ENCODE measurements at places on chromosomes 16 and 17. TPM values are rescaled to one million over a fixed set of nuclear protein-coding genes. Genes with fewer than 3 reads are reported as not detected.

TSPAN10 gene
- 0.30 TPM for total RNA-seq

KRT39 gene
- not detected for total RNA-seq

- no peak for ATAC-seq
These were observed 9.5 kb downstream of the FAAP100 start for GRCh38 chr17:81542431-81543338.

DNA sequence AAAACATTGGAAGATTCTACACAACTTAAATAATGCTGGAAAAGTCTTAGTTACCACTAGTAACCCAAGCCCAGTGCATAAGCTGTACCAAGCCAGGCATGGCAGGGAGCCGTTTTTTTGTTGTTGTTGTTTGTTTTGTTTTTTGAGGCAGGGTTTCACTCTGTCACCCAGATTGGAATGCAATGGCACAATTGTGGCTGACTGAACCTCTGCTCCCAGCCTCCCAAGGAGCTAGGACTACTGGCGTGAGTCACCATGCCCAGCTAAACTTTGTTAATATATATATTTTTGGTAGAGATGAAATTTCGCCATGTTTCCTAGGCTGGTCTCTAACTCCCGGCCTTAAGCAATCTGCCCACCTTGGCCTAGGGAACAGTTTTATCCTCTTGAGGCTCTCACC lies 564 bp upstream of the TMIGD1 start:
- no peak for ATAC-seq

DNA sequence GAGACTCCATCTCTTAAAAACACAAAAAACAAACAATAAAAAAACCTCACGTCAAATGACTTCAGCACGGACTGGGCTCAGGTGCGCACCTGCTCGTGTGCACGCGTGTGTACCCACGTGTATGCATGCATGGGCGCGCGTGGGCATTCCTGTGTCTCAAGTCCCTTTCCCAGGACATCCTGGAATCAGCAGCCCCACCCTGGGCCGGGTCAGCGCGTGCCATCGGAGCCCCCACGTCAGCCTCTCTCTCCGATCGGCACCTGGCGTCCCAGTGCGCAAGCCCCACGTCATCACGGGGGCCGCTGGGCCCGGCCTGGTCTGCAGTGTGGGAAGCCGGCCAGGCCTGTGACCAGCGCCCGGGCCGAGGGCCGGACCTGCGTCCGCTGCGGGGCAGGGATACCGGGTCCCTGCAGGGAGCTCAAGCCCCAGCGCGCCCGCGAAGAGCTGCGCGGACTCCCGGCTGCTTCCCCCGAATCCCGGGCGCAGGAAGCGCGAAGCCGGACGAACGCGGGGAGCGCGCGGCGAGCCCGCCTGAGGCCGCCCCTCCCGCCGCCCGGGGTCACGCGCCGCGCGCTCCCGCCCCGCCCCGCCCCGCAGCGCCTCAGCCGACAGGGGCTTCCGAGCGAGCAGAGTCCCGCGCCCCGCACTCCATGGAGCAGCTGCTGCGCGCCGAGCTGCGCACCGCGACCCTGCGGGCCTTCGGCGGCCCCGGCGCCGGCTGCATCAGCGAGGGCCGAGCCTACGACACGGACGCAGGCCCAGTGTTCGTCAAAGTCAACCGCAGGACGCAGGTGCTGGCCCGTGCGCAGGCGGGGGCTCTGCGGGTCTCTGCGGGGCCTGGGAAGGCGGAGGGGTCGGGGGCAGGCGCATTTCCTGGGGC lies at the start of gene FN3K:
TSS of gene FN3K (plus strand) at position 629 of the 880 bp plus-strand sequence. CDS start at position 651, 22 bp downstream.
- peak; percentile 52 for ATAC-seq

DNA sequence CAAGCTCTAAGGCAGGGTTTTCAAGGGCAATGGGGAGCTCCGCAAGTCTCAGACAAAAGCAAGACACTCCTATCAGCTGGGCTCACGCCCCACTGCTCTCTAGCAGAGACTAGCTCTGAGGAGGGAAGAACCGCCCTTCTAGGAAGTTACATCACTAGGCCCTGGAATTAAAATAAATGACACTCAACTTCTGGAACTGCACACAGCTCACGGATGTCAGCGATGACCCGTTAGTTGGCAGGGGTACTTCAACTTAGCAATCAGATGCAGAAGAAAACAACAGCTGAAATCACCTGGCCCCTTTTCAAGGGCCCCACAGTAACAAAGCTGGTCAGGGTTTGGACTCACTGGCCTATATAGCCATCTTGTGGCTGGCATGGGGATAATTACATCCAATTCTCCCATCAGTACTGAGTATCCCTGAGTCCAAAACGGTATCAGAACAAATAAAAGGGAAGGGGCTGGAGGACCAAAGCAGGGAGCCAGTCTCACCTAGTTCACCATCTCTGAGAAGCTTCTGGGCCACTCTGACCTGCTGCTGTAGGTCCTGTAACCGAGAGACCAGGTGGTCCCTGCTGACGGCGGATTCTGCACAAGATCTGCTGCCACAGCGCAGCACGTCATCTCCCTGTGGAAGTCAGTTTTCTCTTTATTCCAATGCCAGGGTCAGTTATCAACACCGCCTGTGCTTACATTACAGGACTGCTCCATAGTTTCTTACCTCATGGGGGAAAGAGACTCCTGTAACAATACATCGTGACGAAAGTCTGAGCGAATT lies 22.2 kb downstream of the SERPINF1 start:
- no peak for ATAC-seq

- ATAC-seq: no peak
These were observed 64.5 kb downstream of the BANP start for GRCh38 chr16:88015806-88016140.

- no peak for ATAC-seq
These were observed 77.4 kb upstream of the SMURF2 start for GRCh38 chr17:64739316-64740058.

DNA sequence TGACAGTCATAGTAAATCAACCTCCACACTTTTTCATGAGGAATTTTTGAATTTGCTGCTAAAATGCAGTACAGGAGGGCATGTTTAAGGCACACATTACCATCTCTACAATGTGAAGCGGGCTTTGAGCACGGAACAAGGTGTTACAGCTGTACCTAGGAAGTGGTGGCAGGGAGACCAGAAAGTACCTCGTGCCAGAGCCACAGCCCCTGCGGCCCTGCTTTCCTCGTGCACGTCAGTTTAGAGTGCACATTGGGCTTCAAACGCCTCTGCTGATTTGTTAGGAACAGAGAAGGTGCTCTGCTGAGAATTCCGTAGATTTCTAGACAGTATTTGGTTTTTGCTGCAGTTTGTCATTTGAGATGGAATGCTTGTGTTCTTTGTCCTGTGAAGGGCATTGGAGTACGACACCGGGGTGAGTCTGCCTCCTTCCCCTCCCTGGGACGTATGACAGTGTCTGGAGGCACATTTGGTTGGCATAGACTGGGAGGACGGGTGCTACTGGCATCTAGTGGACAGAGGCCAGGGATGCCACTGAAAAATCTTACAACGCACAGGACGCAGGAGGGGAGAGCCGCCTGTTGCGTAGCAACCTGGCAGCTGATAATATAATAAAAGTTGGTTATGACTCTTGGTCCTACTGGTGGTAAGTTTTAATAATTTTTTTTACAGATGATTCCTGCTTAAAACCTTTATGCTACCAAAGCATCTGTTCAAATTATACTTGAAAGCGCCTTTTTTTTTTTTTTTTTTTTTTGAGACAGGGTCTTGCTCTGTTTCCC lies 9.1 kb downstream of the FOXK2 start:
- ATAC-seq: no peak

DNA sequence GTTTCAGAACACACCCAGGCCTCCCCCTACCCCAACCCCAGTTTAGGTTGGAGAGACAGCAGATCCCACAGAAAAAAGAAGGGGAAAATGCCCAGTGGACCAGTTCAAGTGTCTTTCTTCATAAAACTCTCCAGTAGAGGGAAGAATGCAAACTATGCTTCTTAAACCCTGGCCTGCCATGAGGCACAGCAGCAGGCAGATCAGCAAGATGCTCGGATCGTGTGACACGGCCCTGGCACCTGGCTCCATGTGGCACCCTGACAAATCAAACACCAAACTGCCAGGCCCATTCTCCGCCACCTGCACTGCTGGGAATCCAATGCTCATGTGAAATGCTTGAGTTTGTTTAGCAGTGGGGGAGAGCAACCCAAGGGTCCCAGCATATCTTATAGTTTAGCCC lies 166.8 kb downstream of the SOX9 start:
- ATAC-seq: no peak

GRCh38 chr16:85422632-85423550 lies 190.2 kb upstream of the GSE1 start:
- no peak for ATAC-seq

Data from activated T-helper 17 cell treated with anti-CD3 and anti-CD28 coated beads, Interleukin-2, amount 50 U/mL, for 72 hours (primary cell).